AG10803 (cell line): ENCODE measurements at places on chromosomes 6 and 20.
A peak's percentile ranks its signal among the peaks of the same experiment; 100 is the strongest.

GRCh38 chr6:147060636-147061035 is 143.6 kb upstream of the STXBP5 start:
- no peak for DNase-seq

DNA sequence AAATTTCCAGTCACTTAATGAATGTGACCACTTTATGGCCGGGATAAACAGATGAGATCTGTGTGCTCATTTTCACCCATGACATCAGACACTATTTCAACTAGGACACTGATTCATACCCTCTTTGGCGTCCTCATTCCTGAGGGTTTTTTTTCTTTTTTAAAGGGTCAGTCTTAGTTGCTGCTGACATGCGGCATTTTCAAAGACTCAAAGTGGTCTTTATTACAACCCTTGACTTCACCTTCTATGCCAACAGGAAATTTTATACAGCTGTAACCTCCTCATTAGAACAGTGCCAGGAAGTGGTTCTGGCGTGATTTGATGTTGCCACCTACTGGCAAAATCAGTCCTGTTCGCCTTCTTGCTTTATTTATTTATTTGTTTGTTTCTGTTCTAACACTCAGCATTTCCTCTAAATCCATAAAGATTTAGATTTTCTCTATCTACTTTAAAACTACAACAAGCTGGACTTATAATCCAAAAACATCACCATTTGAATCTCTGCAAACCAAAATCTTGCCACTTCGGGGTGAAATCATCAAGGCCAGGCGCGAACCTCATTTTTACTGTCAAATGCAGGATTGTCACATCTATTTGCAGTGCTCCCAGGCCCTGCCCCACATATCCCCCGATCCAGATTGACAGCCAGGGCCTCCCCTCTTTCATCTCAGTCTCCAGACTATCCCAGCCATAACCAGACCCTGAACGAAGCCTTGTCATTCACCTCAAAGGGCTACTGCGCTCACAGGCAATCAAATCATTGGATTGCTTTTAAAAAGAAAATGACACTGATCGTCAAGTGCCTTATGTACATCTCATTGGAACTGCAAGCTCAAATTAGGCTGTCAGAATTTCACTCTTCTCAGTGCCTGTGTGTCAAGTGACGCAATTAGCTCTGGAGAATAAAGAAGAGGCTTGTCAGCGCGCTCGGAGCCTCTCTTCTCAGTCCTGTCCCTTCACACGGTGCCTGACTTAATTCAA is 77.5 kb downstream of the C6orf118 start:
- peak; percentile 72 for DNase-seq

- DNase-seq = no peak
Measured at GRCh38 chr20:16861708-16862107, 113.5 kb downstream of the OTOR start.

DNA sequence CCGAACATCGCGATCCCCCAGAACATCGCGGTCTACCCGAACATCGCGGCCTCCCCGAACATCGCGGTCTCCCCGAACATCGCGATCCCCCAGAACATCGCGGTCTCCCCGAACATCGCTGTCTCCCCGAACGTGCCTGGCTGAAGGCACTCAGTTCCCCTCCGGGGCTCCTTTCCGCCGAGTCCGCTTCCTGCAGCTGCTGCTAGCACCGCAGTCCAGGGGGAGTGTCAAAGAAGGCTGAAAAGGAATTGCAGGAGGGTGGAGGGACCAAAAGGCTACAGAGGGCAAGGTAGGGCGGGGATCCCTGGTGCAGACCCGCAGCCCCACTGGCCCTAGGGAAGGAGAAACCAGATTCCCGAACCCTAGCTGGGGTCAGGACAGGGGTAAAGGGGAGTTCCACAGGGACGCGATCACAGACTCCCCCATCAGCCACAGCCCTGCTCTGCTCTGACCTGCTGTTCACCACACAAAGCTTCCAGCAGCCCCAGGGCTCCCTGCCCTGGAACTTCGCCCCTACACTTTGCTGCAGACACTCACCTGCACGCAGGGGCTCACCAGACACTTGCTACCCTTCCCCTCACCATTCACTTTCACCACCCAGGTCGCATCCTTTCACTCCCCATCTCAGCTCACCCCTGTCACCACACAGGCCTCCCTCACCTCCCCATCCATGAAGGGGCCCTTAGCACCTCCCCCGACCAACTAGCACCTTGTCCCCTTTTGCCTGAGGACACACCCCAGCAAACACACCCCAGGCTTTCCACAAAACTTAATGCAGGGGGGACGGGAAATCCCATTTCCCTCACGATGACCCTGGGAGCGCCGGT is 1.7 kb downstream of the ULBP1 start:
- no peak for DNase-seq

DNA sequence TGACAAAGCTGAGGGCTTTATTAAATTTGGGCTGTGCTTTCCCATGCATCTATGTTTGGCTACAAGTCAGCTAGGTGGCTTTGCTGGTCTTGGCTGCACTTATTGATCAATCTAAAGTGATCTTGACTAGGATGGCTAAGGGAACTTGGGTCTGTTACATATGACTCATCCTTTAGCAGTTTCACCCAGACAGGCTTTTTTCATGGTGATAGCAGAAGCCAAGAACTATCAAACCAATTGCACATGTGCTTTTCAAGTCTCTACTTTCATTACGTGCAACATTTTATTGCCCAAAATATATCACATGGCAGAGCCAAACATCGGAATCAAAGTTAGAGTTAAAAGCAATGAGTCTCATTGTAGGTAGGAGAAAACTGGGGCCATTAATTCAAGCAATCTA is 626.3 kb downstream of the TENT5A start:
- peak; percentile 62 for DNase-seq

DNA sequence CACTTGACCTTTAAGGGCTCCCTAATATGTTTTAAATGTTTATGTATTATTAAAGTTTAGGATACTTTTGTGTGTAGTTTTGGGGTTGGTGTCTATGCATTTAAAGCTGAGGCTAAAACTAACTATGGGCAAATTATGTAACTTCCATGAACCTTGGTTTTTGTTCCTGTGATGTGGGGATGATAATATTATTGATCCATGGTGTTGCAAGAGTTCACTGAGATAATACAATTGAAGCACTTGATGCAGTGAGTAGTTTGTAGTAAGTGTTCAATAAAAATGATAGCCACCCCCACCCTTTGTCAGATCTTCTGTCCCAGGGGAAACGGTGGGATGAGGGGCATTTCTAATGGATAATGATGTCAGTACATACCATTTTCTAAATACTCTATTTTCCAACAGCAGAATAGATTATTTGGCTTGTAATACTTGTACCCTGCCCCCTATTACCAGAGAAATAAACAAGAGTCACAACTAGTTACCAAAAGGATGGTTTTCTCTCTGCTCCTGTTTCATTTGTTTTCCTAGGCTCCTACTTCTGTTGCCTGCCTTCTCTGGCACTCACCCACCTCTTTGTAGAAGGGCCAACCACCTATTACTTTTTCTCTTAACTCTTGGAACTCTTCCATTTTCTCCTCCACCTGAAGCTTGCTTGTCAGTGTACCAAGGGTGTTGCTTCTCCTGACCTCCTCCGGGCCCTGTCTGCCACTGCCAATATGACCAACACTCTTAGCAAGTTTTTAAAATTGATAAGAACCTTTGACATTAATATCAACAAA is 97.9 kb downstream of the RCAN2 start:
- DNase-seq = no peak
